ENCODE measurements at places on chromosomes 7 and 10.

GRCh38 chr10:22459496-22459895, 114.2 kb downstream of the SPAG6 start:
- DNase-seq: no peak

- DNase-seq: no peak
These were observed 13.1 kb upstream of the SGMS1 start for GRCh38 chr10:50636618-50637579.

GRCh38 chr7:14054125-14054524, 64.7 kb upstream of the ETV1 start:
- DNase-seq: no peak

DNA sequence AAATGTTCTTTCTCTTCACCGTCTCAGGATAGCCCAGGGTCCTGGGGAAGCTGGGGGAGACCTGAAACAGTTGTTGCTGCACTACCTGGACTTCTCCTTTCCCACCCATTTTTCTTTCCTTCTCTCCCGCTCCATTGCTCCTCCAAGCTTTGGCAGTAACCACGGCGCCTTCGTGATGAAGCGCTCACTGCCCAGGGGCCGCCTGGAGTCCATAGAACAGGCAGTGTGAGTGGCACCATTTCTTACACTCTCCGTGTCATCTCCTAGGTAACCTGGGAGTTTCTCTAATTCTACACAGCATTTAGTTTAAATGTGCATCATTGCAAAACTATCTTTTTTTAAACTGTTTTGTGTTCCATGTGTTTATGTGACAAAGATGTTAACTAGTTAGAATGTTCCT, 40.3 kb upstream of the BHLHA15 start:
- DNase-seq: no peak

DNA sequence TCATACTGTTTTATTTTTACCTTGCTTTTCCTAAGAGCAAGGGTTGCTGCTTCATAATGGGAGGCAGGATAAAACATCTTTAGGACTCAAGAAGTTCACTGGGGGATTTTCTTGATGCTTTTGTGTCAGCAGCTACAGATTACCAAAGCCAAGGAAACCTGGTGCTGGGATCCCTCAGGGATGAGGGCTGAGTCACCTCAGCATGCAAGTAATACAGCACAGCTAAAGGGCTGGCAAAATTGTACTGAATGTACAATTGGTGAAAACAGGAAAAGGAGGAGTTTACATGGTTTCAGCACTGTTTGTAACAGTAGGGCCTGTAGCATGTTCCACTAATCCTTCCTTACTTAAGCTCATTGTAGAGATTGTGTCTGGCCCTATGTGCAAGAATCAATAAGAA, 1056.8 kb downstream of the SORCS1 start:
- no peak for DNase-seq

GRCh38 chr7:104011829-104012228, 22.4 kb upstream of the RELN start:
- DNase-seq: no peak

DNA sequence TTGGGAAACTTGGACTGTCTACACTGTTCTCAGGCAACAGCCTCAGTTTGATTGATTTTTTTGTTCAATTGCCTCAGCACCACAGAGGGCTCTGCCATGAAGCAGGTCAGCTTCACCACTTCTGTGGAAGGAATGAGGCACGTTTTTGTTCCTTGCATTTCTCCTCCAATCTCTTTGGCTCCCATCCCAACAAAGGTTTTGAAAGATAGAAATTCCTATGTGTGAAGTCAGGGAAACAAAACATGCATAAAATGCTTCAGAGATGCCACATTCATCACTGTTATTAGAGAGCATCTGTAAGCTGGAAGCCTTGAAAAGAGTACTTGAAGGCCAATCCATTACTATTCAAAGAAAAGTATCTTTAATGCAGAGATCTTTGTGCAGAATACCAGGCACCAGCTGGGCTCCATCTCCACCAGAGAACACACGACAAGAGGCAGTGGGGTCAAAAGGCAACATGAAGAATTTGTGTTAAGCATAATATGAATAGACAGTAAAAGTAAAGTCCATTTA, 249.1 kb upstream of the LYZL1 start:
- DNase-seq: no peak

GRCh38 chr7:50721661-50722259, 60.9 kb downstream of the GRB10 start:
- DNase-seq: no peak

- DNase-seq: no peak
These were observed 11.8 kb upstream of the TFAM start for GRCh38 chr10:58373442-58373827.

DNA sequence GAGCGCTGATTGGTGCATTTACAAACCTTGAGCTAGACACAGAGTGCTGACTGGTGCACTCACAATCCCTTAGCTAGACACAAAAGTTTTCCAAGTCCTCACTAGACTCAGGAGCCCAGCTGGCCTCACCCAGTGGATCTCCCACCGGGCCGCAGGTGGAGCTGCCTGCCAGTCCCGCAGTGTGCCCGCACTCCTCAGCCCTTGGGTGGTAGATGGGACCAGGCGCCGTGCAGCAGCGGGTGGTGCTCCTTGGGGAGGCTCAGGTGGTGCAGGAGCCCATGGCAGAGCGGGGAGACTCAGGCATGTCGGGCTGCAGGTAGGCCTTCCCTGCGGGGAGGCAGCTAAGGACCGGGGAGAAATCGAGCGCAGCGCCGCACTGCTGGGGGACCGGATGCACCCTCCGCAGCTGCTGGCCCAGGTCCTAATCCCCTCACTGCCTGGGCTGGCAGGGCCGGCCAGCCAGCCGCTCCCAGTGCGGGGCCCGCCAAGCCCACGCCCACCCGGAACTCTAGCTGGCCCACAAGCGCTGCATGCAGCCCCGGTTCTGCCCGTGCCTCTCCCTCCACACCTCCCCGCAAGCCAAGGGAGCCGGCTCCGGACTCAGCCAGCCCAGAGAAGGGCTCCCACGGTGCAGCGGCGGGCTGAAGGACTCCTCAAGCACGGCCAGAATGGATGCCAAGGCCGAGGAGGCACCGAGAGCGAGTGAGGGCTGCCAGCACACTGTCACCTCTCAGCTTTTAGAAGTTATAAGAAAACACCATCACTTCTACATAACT, 128.9 kb downstream of the ZNF438 start:
- DNase-seq: no peak

DNA sequence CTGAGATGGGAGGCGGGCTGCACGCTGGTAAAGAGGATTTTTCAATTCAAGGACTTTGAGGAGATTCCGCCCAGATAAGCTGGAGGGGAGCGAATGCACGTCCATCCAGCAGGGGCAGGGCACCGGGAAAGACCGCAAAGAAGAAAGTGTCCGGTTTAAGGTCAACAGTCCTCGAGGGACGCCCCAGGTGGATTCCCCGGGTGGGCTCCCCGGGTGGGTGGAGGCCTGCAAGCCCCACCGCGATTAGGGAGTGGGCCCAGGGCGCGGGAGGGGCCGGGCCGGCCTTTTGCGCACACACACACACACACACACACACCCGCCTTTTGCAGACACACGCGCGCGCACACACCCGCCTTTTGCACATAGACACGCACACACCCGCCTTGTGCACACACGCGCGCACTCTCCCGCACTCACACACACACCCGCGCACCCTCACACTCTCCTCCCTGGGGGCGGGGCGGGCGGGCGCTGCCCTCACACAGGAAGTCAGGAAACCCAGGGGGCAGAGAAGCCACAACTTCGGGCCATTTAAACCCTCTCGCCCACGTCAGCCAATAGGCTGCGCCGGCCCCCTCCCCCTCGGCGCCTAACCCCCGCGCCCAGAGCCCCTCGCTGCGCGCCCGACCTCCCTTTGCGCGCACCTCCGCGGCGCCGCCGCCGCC, 615 bp downstream of the ARHGAP12 start:
- DNase-seq: no peak

DNA sequence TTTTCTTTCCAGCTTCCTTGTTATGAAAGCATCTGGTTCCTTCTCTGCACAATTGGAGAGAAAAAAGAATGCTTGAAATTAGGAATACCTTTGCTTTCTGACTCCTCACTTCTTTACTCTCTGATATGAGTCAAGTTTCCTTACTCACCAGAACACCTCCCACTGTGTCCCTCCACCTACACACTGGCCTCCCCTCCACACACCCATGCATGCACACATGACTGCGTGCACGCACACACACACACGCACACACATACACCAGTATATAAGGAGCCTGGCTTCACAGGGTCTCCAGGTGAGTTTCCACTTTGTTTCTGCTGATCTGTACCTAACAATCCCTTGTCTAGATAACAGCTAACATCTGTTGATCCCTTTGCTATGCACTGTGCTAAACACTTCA, 11.4 kb upstream of the PTER start:
- DNase-seq: no peak

- DNase-seq: no peak
These were observed at the start of gene MACROH2A2 for GRCh38 chr10:70052462-70053217. TSS of gene MACROH2A2 (plus strand) at chr10:70052846. CDS start at chr10:70075659, 22,813 bp downstream.

- no peak for DNase-seq
These were observed 145.6 kb downstream of the EXOC4 start for GRCh38 chr7:133398506-133398905.

DNA sequence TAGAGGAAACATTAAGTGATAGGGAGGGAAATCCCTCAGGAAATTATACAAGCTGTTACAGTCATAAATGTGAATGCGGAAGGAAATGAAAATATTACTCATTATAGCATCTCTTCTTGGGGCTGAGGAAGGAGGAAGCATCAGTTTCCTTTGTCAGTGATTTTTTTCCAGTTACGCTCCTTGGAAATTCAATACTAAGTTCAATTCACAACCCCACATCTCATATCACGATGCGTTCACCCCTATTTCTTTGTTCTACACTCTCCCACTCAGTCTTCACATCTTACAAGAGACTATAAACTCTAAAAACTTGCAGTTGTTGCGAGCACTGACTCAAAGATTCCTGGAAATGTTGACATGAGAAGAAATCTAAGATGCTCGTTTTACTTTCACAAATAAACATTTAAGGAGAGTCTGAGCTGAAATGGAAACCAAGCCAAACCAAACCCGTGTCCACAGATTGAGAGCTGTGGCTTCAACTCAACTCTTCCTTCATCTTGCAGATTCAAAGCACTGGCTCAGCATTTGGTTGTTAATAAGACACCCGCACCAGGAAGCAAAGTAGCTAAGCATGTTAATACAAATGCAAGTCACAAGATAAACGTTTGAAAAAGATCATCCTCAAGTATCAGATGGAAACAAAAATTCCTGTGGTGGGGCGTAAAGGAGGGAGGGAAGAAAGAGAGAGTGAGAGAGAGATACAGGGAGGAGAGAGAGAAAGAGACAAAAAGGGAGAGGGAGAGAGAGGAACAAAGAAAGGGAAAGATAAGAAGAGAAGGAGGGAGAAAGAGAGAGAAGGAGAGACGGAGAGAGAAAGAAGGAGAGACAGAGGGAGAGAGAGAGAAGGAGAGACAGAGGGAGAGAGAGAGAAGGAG, 150.0 kb upstream of the RSU1 start:
- no peak for DNase-seq

- DNase-seq: no peak
These were observed 44.2 kb downstream of the MINDY4 start for GRCh38 chr7:30815388-30815854.

DNA sequence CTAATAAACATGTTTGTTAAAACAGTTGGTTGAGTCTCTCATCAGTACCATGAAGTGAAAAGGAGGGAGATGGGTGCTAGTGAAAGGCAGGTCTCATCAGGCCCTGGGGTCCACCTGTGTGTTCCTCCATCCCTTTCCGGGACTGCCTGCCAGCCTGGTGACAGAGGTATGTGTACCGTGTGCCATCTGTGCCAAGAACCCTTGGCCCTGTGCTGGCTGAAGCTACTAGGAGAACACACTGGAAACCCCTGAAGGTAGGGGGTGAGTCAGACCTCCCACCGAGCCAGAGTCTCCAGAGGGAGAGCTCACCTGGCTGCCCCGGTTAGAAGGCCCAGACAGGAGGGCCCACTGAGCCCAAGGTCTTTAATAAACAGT, 2.3 kb downstream of the DDIT4 start:
- DNase-seq: no peak

- no peak for DNase-seq
These were observed 4.4 kb downstream of the LDB1 start for GRCh38 chr10:102115775-102116174.

DNA sequence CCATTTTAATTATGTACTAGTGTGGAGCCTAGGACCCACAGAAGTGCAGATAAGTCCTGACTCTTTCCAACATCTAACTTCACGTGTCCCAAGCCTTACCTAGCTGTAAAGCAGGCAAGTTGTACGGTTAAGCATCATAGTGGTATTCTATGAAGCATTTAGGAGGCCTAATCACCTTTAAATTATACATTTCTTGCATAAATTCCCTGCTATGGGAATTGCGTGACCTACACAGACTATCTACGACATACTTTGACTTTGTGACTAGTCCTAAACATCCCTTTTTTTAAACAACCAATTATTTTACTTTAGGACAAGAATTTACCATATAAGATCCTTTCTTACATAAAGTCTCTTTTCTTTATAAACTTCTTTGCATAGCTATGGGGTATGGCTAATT, 37.7 kb upstream of the LRGUK start:
- DNase-seq: no peak

- no peak for DNase-seq
These were observed 8.7 kb downstream of the ATP6V0E2 start for GRCh38 chr7:149882248-149883047.

DNA sequence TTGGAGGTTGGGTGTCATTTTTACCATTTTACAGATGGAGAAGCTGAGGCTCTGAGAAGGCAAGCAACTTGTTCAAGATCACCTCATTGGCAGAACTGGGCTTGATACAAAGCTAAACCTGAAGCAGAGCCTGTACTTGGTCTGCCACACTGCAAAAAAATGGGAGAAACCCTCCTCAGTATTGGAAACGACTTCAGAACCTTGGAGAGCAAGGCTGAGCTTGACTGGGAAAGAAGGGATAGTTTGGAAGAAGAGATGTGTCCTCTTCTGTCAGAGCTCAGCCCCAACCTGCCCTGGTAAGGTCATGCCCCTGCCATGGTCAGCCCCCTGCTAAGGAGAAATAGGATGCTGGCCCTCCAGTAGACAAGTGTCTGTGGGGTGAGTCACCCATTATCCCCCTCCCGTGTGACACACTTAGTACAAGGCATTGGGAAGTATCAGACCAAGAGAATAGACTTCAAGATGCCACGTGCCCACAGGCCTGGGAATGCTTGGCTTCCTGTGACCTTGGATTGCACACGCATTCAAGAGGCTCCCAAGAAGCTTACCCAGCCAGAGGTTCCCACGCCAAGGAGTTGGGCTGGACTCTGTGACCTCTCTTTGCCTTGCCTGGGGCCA, 56.2 kb upstream of the SMNDC1 start:
- DNase-seq: no peak

DNA sequence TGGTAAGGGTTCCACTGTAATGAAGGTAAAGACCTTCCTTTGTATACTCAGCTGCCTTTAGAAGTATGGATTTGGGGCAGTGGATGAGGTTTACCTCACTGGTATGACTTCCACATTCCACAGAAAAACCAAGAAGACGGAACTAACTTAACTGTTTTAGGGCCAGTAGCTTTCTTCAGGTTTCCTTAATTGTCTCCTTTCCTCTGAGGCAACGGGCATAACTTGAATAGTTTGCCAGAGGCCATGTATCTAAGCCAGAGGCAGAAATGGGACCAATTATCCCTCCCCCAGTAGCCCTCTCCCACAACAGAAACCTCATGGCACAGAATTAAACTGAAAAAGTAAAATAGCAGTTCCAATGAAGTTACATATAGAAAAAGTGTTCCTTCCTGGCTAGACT, 281.7 kb downstream of the PHTF2 start:
- DNase-seq: no peak

Measured in stimulated activated CD4-positive, alpha-beta T cell treated with anti-CD3 and anti-CD28 coated beads, TNF-alpha, amount 100 ng/mL, for 1 hour (primary cell).